ENCODE measurements at places on chromosomes 6 and 20.
A peak's percentile ranks its signal among the peaks of the same experiment; 100 is the strongest.

DNA sequence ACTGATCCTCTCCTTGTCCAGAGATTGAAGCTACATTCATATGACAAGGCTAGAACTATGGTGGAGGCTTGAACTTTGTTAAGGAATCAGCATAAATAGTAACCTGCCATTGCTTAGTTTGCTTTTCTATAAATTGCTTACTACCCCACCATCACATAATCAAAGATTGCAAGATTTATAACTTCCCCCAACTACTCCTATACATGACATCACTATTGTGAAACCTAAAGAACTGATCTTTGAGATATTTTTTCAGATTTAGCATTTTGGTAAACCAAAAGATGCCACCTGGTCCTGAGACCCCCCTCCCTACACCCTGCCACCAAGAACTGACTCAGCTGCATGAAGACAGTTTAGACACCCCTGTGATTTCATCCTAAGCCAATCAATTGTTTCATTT, 385.3 kb downstream of the CDC5L start:
- peak; percentile 43 for DNase-seq

GRCh38 chr6:32415521-32416019, 8.6 kb upstream of the BTNL2 start:
- DNase-seq: peak; percentile 95

GRCh38 chr20:29878777-29879442, 1378.6 kb upstream of the DEFB115 start:
- DNase-seq: no peak

- DNase-seq: no peak
Observed at GRCh38 chr6:165574220-165575157, 88.6 kb downstream of the PDE10A start.

- DNase-seq: no peak
Observed at GRCh38 chr6:106197441-106197840, 111.3 kb downstream of the PRDM1 start.

- no peak for DNase-seq
Observed at GRCh38 chr6:49806145-49806544, 19.1 kb upstream of the PGK2 start.

GRCh38 chr6:150377211-150377781, 8.5 kb downstream of the IYD start:
- DNase-seq: no peak

DNA sequence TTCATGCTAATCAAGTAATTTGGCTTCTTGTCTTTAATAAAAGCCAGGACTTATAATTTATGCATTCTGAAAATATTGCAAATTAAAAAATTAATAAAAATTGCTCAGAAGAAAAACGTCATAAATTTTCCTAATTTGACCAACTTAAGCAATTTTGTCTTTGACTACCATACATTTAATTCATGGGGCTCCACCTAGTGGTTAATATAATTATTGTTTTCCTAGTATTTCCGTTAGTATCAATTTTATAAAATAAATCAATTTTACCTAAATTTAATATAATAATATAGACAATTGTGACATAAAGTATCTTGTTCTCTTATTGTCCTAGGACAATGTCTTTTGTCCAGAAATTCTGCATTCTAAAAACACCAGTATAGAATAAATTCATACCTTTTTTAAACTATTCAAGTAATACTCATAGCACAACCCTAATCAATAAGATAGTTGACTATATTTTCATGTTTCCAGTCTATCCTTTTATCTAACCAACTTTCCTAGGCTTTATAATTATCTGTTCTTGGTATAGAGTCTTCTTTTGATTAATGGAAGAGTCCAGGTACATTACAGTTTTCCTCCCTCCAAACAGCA, 319.9 kb downstream of the TRDN start:
- DNase-seq: peak; percentile 2

DNA sequence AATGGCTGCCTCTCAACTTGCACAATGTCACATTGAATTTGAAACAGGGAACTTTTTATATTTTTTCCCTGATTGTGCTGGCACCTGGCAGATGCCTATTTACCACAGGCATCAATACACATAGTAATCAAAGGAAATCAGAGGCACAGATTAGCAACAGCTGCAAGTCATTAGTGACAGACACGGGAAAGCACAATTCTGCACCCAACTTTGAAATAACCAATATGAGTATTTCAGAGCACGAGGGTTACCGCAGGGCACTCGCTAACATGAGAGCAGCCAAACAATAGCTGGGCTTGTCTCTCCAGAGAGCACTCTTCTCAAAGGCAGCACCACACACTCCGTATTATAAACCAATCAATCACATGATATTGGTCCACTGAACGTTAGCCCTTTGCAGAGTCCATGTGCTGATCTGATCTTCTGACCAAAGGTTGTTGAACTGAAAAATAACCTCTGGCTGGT, 149.5 kb downstream of the RNF144B start:
- no peak for DNase-seq
